ENCODE measurements at places on chromosomes 11 and 22.

DNA sequence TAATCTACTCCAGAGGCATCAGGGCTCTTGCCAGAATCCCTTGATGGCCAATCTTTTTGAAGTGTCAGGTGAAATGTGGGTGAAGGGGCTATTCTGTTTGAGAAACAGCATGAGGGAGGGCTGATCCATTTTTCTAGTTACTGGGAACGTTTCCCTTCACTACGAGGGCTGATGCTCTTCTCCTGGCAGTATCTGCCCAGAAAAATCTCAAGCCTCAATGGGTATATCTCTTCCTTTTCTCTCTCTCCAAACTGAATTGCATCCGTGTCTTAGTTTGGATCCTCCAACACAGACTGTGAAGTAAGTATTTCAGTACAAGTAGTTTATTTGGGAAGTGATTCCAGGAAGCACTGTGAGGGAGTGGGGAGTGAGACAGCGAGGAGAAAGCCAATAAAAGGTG lies 113.0 kb upstream of the NAV2 start:
- no peak for DNase-seq

- DNase-seq = no peak
Observed at GRCh38 chr11:77266766-77267165, 34.7 kb downstream of the GDPD4 start.

- DNase-seq = no peak
Observed at GRCh38 chr22:43005106-43005505, 9.8 kb downstream of the PACSIN2 start.

DNA sequence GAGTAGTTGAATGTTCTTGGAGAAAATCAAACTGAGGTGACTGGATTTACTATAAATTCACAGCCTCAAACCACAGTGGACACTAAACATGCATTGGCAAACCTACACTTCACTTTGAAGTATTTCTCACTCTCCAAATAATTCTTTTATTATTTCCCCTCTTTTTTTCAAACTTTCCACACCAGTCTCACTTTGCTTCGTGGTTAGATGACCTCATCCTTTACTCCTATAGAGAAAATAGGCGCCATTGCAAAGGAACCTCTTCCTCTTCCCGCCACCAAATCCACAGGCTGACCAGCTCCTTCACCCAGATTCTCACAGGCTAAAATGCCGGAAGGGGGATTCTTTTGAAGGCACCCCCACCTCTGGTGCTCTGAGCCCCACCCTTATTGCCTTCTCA lies 33.4 kb downstream of the HTR3A start:
- DNase-seq = no peak

DNA sequence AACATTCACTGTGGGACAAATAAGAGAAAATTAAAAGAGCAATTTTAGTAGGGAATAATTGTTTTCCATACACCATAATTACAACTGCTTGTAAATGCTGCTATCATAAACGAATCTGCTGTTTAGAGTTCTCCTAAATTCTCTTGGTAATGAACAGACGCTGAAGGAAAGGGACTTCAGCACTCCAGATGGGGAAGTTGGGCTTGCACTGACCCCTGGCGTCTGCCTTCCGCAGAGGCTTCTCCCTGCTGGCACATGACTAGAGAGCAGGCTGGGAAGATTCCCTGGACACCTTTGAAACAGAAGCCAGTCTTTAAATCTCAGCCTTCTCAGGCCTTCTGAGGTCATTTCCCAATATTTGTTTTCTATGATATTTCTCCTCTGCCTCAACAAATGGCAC lies 84.1 kb downstream of the NXPE2 start:
- peak; percentile 12 for DNase-seq

DNA sequence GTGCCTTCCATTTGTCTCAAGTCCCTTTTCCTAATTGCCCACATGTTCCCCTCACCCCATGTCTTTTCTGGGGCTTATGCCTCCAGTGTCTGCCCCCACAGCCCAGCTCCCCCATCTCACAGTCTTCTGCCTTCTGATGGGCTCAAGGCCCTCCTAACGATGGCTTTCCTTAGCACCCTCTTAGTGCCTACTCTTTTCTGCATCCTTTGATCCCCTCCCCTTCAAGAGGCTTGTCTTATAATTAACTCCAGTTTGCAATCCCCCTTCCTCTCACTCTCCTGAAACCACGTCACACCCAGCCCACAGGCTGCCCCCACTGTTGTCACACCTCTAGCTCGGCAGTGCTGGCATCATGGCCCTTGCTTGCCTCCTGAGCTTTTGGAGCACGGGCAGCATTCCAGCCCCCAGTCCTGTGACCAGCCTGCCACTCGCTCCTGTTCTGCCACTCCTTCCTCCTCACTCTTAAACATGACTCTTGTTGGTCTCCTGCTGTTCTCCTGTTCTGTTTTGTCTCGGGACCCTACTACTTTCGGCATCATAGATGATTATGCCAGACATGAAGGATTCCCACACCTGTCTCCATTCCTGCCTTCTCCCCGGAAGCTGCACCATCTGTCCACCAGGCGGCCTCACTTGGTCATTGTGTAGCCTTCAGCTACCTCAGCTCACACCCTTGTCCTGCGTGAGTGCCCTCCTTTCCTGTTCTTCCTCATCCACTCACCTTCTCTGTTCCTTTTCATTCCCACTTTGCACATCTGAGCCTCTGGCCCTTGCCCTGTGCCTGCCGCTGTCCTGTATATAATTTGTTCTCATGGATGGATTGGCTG lies 26.1 kb downstream of the UBE2L3 start:
- no peak for DNase-seq

GRCh38 chr11:9566561-9567063 lies 6.9 kb upstream of the WEE1 start:
- DNase-seq = no peak

DNA sequence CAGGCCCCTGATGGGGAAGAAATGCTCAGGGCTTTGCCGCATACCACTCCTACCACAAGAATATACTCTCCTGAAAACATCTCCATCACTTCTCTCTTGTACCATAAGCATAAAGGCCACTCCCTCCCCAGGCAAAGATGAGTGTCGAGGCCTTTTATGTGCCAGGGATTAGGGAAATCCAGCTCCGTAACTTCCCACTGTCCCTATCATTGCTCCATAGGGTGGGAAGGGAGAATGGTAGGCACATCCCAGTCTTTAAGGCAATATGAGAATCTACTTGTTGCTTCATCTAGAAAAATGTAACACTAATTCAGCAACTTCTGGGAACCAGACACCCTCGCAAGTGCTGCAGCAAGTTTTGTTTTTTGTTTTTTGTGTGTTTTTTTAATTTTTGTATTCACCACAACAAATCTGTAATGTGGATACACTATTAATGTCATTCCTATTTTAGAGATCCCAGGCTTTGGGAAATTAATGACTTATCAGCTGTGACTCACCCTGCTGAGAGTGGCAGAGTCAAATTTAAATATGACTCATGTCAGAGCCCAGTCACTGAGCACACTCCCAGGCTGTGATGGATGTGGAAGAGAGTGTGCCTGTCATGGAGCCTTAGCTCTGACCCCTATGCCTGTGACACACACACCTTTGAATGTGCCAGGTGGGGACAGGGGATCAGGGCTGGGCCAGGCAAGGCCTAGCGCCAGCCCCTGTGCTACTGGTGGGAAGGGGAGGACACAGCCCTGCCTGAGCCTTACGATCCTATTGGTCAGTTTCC lies 23.4 kb downstream of the PANX1 start:
- peak; percentile 31 for DNase-seq
